H1 (cell line): ENCODE measurements at places on chromosomes 1 and 21.

DNA sequence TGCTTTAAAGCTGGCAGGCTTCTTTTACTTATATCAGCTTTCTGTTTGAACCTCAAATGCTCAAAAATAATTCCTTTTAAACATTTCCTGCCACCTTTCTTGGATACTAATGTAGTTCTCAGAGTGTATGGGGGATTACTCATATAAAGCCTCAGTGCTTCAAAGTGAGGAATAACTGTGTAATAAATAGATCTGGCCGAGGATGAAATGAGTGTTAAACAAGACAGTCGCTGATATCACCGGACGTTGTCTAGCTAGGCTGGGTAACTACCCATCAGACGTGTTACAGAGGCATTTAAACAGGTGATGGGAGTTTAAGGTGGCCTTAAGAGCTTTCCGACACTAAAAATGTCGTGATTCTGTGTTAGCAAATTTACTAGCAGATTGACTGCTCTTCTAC, 53.1 kb downstream of the VANGL2 start:
- DNase-seq: no peak

DNA sequence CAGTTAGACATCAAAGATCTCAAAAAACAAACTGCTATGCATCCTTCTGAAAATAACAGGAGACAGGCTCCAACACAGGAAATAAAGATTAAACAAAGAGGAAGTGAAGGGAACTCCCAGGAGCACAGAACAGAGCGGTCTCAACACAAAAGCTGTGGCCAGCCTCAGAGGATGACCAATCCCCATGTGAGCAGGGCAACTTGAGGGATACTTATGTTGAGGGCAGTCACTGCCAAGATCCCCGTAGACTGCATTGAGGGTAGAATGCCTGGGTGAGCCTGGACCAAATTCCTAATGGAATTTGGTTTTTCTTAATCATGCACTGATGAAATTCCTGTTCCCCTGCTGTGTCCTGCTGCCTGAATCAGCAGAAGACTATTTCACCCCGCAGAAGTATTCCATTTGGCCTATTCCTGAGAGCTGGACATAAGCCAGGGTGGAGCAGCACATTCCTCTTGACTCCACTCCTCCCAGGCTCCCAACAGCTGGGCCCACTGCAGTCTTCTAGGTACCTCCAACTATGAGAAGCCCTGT, 49.0 kb downstream of the JAK1 start:
- DNase-seq: no peak

DNA sequence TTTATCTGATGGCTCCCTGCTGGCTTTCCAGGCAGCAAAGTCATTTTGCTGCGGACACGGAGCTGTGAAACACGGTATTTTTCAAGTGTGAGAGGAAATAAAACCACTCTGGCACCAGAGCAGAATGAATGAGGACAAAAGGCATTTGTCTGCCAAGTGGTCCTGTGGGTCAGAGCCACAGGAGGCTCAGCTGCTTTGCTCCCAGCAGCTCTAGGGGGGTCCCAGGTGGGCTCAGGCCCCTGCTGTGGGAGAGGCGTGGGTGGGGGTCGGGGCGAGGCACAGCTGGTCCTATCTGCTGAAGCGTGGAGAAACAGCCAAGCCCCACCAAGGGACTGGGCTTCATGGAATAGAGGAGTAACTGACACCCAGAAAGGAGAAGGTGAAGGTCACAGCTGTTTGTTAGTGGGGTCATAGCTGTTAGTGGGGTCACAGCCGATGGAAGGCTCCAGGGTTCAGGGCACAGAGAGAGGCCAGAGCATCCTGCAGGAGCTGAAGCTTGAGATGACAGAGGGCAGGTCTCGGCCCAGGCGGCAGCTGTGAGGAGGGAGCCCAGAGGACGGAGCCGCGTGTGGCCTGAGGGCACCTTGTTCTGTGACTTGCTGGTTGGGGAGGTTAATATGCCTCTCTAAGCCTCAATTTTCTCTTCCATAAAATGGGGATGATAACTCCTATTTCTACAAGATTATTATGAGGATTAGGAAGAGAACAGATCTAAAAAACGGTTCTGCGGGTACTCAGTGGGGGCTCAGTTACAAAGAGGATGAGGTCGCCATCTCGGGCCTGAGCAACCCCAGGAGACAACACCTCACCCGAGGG, 7.1 kb downstream of the KIF17 start:
- DNase-seq: no peak

- no peak for DNase-seq
Observed at GRCh38 chr1:189409774-189410173, 1067.9 kb downstream of the BRINP3 start.

- no peak for DNase-seq
Observed at GRCh38 chr21:27329255-27329851, 362.5 kb upstream of the ADAMTS5 start.

DNA sequence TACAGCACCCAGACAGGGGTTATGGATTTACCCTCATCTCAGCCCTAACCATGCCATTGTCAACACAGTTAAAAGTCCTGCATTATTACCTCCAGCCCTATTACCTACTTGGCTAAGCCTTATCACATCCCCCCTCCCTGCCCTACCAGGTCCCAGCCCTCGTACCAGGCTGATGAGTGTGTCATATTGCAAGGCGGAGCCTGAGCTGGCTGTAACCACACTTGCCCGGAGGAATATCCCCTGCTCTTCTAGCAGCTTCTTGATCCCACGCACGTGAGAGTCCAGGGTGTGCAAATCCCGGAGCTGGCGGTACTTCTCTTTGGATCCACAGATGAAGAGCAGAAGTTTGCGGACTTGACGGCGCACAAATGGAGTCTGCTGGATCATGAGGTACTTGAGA, 87.4 kb downstream of the UBR4 start:
- DNase-seq: no peak

GRCh38 chr1:28296401-28297261, 32.2 kb upstream of the MED18 start:
- DNase-seq: peak; percentile 66

- no peak for DNase-seq
Observed at GRCh38 chr1:77039739-77040138, 172.5 kb downstream of the ST6GALNAC5 start.
